Hepatocyte (in vitro differentiated cells): ENCODE measurements at places on chromosomes 5 and 9. TPM values are rescaled to one million over a fixed set of nuclear protein-coding genes. Genes with fewer than 3 reads are reported as not detected.

The PCAT7 gene
- 12.8 and 15.5 TPM in 2 replicates for total RNA-seq

The TLR4 gene
- 1.7 and 2.4 TPM in 2 replicates for total RNA-seq

The SYK gene
- total RNA-seq: 3.6 and 4.9 TPM in 2 replicates

The SHOC1 gene
- total RNA-seq: 0.04 and 0.37 TPM in 2 replicates

The RASEF gene
- 18.1 and 18.9 TPM in 2 replicates for total RNA-seq

The PCDHGB5 gene
- total RNA-seq: 0.17 and 2.0 TPM in 2 replicates

The TAF11L10 gene
- total RNA-seq: not detected in 2 replicates

The PIP5KL1 gene
- total RNA-seq: 1.6 and 3.7 TPM in 2 replicates

The LCN1 gene
- not detected in 2 replicates for total RNA-seq

The PTPA gene
- total RNA-seq: 72.3 and 72.4 TPM in 2 replicates

The NR2F1 gene
- 15.9 and 19.9 TPM in 2 replicates for total RNA-seq

The CCL27 gene
- total RNA-seq: not detected in 2 replicates

The SLC27A4 gene
- total RNA-seq: 16.1 and 23.4 TPM in 2 replicates

The TPPP gene
- 1.6 and 2.0 TPM in 2 replicates for total RNA-seq

The GCNT4 gene
- 7.9 and 8.3 TPM in 2 replicates for total RNA-seq

The IL4 gene
- total RNA-seq: not detected in 2 replicates

The SLC46A2 gene
- total RNA-seq: not detected in 2 replicates

The SLC35A4 gene
- total RNA-seq: 29.2 and 34.1 TPM in 2 replicates

The C9 gene
- 0.47 and 0.76 TPM in 2 replicates for total RNA-seq

The TRIM36 gene
- 3.1 and 5.2 TPM in 2 replicates for total RNA-seq

The IL3 gene
- 0.37 TPM in 1 of 2 replicates, not detected in the other for total RNA-seq

The GABRG2 gene
- 0.43 TPM in 1 of 2 replicates, not detected in the other for total RNA-seq

The ZNF354C gene
- 7.7 and 9.4 TPM in 2 replicates for total RNA-seq

The ASPN gene
- total RNA-seq: 33.6 and 35.3 TPM in 2 replicates

The PRRX2 gene
- 5.7 and 9.7 TPM in 2 replicates for total RNA-seq

The KCNIP1 gene
- 0.43 and 1.5 TPM in 2 replicates for total RNA-seq

The POU4F3 gene
- total RNA-seq: 0.36 TPM in 1 of 2 replicates, not detected in the other

The C8G gene
- 5.7 and 15.7 TPM in 2 replicates for total RNA-seq

The RLN2 gene
- total RNA-seq: 0.87 TPM in 1 of 2 replicates, not detected in the other

The TRPM6 gene
- 19.0 and 20.3 TPM in 2 replicates for total RNA-seq

The PCDHAC2 gene
- 6.8 and 11.3 TPM in 2 replicates for total RNA-seq

The ABLIM3 gene
- total RNA-seq: 7.0 and 7.3 TPM in 2 replicates

The CAMK2A gene
- 0.88 and 2.6 TPM in 2 replicates for total RNA-seq

The MARCHF11 gene
- not detected in 2 replicates for total RNA-seq

The STKLD1 gene
- 0.10 and 0.48 TPM in 2 replicates for total RNA-seq

The PPP2R2B gene
- 2.3 and 4.4 TPM in 2 replicates for total RNA-seq

The PCDH1 gene
- 10.5 and 10.8 TPM in 2 replicates for total RNA-seq

The ACOT12 gene
- total RNA-seq: 9.6 and 10.2 TPM in 2 replicates

The GPR150 gene
- total RNA-seq: 0.36 TPM in 1 of 2 replicates, not detected in the other

The BTNL9 gene
- total RNA-seq: 0.27 and 1.0 TPM in 2 replicates

The MYMK gene
- total RNA-seq: not detected in 2 replicates

The TAF1L gene
- not detected in 2 replicates for total RNA-seq

The PDLIM7 gene
- 43.5 and 57.1 TPM in 2 replicates for total RNA-seq

The PTGES2 gene
- total RNA-seq: 29.4 and 36.5 TPM in 2 replicates

The CCDC183 gene
- 10.5 and 17.7 TPM in 2 replicates for total RNA-seq

The SH2D3C gene
- total RNA-seq: 0.23 and 0.96 TPM in 2 replicates

The UGT3A1 gene
- total RNA-seq: 35.4 and 45.1 TPM in 2 replicates

The OR1Q1 gene
- total RNA-seq: not detected in 2 replicates

The NIM1K gene
- not detected in 2 replicates for total RNA-seq

The COL15A1 gene
- 105 and 106 TPM in 2 replicates for total RNA-seq

The LRRC19 gene
- 44.6 and 44.8 TPM in 2 replicates for total RNA-seq

The EQTN gene
- total RNA-seq: 1.1 TPM in 1 of 2 replicates, not detected in the other

The FYB1 gene
- total RNA-seq: 2.4 and 2.6 TPM in 2 replicates
